ENCODE measurements at places on chromosomes 1 and 21.

DNA sequence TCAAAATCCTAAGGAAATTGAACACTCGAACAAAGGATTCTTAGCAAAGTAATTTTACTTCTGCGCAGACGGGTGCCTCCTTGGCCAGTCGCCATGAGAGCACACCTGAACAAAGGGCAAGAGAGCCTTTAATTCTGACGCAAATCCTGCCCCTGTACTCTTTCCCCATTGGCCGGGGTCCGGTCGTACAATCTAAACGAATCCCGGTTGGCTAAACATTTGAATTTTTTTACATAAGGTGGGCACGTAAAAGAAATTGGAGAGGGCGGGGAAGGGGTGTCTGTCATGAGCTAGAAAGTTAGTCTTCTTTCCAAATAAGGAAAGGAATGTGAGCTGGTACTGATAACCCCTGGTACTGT, 8.2 kb upstream of the IL22RA1 start:
- no peak for DNase-seq

- peak; percentile 89 for DNase-seq
These were observed 722 bp upstream of the TUT4 start for GRCh38 chr1:52553362-52554266.

DNA sequence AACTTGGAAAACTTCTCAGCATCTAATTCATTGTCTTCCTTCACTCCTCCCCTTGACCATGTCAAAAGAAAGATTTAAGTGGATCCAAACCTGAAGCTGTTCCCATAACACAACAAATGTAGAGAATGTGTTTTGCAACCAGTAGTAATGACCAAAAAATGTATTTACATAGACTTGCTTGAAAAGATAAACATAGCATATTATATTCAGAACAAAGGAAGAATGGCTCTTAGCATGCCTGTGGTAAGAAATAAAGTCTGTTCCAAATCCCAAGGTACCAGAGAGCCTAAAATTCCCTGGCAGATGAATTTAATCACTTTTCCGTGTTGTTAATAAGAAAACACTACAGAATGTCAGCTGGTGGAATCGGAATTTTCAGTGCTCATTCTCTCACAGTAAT, 36.8 kb downstream of the FMO3 start:
- DNase-seq, result no peak

- DNase-seq, result no peak
These were observed 110.1 kb downstream of the GRIK1 start for GRCh38 chr21:29829564-29830275.

DNA sequence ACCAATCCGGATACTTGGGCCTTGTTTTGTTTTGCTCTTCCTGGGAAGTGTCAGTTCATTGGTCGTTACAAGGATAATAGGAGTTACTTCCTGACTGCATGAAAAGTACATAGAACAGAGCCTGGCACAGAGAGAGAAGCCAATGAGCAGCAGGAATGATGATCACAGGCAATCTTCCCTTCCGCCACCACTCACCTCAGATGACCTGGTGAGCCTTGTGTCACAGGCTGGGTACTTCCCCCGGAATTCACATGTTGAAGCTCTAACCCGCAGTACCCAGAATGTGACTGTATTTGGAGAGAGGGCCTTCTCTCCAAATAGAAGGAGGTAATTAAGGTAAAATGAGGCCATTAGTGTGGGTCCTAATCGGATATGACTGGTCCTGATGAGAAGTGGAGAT, 18.8 kb upstream of the GPR137B start:
- no peak for DNase-seq

- no peak for DNase-seq
These were observed 386.1 kb downstream of the MATN1 start for GRCh38 chr1:30337324-30337620.

DNA sequence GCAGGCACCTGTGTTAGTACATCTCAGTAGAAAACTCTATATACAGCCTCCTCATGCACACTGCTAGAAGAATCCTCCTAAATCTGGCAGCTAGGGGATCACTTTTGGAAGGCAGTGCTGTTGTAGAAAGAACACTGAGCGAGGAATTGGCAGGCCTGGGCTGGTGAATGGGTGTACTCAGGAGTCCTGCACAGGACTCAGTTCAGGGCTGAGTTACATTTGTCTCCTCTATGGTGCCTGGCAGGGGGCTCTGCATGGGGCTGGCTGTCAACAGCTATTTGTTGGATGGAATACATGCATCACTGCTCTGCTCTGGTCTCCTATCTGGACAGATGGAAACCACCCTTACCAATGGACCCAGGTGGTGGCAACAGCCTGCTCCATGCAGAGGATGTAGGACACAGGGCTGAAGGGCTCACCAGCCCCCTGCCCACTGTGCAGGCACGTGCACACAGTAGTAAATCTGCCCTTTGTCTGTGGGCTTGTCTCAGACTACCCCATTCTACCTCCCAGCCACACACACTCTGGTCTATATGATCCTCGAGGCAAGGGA, 74.2 kb downstream of the LRIG2 start:
- no peak for DNase-seq

DNA sequence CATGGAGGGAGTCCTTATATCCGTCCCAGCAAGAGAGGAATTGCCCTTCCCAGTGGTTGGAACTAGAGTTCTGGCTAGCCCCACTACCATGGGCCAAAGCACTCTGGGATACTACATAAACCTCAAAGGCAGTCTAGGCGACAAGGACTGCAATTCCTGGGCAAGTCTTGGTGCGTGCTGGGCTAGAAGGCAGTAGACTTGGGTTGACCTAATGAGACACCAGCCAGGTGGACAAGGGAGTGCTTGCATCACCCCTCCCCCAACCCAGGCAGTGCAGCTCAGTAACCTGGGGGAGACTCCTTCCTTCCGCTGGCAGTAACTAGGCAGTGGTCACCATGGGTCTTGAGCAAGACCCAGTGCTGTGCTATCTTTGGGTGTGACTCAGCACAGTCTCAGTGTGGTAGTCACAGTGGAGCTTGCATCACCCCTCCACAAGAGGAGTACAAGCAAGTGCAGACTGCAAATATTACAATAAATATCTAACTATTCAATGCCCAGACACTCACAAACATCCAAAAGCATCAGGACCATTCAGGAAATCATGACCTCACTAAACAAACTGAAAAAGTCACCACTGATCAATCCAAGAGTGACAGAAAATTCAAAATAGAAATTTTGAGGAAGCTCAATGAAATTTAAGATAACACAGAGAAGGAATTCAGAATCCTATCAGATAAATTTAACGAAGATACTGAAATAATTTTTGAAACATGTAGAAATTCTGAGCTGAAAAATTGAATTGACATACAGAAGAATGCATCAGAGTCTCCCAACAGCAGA, 84.7 kb upstream of the LYPLAL1 start:
- DNase-seq, result no peak

- no peak for DNase-seq
These were observed 6.0 kb downstream of the HUNK start for GRCh38 chr21:31878831-31879230.

- no peak for DNase-seq
These were observed 13.5 kb upstream of the TEKT2 start for GRCh38 chr1:36070349-36070748.

- no peak for DNase-seq
These were observed 30.3 kb upstream of the ANGPTL7 start for GRCh38 chr1:11158720-11159321.

GRCh38 chr21:37130971-37131370, 57.9 kb downstream of the TTC3 start:
- DNase-seq, result no peak

DNA sequence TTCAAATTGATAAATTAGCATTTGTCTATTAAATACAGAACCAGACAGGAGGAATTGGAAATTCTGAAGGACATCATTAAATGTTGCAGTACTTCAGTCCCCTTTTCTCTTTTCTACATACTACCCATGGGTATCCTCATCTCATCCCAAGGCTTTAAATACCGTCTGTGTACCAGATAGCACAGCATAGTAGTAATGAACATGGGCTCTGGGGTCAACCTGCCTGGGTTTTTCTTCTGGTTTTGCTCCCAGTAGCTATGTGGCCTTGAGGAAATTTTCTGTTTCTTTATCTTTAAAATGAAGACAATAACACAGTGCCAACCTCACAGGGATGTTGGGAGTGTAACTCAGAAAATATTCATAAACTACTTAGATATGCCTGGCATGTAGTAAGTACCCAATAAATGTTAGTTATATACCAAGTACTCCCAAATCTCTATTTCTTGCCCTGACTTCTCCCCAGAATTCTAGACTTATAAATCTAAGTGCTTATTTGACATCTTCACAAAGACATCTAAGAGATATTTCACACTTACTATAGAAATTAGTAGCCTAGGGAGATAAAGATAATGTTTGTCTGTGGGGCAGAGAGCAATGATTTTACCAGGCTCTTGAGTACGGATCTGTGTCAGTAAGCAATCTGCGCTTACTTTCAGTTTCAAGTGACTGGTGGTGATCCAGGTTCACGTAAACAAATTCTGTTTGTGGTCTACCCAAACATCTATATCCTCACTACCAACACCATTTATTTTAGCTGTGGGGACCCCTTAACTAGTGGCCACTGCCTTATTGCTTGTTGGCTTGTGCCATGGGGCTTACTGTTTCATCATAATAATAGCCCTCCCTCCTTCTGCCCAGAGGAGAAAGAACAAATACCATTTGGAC, 37.3 kb downstream of the VANGL2 start:
- no peak for DNase-seq

- DNase-seq, result no peak
These were observed 5.0 kb upstream of the RNF2 start for GRCh38 chr1:185040408-185040735.

GRCh38 chr21:31284797-31285397, 59.2 kb downstream of the TIAM1 start:
- no peak for DNase-seq

GRCh38 chr1:143698016-143698415, 273.8 kb downstream of the FAM72C start:
- DNase-seq, result no peak

DNA sequence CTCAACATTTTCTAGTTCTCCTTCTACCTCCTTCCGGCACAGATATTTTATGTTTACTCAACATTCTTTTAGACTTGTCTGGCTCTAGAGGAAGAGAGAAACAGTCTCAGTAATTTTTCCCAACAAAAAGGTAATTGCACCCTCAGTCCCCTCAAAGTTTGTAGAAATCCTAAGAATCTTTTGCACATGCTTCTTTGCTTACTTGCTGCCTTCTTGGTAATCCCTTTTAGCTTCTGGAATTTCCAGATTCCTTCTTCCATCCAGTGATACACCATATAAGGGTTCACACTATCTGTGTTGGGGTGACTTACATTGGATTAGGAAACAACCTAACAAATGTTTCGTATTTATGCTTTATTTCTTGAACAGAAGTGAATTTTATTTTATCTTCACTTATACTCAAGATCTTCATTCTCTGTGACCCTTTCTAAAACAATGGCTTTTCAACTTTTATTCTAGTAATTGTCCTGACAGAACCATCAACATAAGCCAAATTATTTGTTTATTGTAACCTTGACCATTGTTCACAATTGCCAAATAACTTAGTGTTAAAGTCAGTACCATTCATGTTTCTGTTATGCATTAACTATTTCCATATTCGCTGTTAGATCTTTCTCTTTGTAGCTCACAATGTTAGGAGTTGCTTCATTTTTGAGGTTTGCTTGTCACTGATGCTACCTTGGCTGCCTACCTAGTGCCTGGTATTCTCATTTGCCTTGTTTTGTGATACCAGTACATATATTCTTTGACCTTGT, 238.1 kb downstream of the HMCN1 start:
- DNase-seq, result no peak

GRCh38 chr1:208888376-208888775, 644.2 kb upstream of the PLXNA2 start:
- DNase-seq, result no peak

DNA sequence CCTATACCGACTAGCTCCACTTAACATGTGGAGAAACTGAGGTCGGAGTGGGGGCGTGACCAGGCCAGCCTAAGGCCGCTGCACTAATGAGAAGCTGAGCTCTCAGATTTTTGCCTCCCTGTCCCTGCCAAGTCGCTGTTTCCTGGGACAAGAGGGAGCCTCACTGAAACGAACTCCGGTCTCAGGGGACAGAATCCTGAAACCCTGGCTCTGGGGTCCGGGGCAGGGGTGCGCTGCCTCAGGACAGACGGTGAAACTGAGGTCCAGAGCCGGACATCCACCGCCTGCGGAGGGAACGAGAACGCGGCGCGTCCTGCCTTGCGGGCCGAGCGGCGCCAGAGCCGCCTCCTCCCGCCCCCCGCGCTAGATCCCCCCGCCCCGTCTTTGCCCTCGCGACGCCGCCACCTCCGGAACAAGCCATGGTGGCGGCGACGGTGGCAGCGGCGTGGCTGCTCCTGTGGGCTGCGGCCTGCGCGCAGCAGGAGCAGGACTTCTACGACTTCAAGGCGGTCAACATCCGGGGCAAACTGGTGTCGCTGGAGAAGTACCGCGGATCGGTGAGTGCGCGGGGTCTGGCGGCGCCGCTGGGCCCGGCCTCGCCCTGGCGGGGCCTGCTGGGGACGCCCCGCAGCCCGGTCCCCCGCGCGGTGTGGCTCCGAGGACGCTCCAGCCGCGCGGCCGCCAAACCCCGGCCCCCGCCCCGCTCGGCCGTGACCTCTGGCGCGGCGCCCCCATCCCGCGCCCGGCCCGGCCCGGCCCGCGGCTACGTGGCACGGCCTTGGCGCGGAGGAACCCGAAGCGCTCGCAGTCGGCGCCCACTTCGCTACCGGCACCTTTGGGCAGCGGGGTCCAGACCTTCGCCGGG, at the start of gene GPX7:
Gene GPX7 (plus strand): TSS at position 381 of the 865 bp plus-strand sequence. CDS start 39 bp downstream, at position 420.
- peak; percentile 81 for DNase-seq

DNA sequence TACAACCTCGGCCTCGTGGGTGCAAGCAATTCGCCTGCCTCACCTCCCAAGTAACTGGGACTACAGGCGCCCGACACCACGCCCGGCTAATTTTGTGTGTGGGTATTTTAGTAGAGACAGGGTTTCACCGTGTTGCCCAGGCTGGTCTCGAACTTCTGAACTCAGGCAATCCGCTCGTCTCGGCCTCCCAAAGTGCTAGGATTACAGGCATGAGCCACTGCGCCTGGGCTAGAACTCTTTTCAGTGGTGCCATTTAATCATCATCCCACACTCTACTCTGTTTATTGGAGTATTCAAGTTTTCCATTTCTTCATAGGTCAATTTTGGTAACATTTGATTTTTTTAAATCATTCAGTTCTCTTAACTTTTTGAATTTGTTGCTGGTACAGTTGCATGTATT, 101.3 kb downstream of the DHRS3 start:
- DNase-seq, result no peak

- no peak for DNase-seq
These were observed 156.6 kb downstream of the APP start for GRCh38 chr21:26013970-26014369.

GRCh38 chr1:24051206-24051945, 60.6 kb downstream of the MYOM3 start:
- no peak for DNase-seq
